Right lung (tissue), 10 donors: ENCODE measurements at places on chromosomes 12 and 14. TPM values are rescaled to one million over a fixed set of nuclear protein-coding genes. Genes with fewer than 3 reads are reported as not detected.
A peak's percentile ranks its signal among the peaks of the same experiment; 100 is the strongest.

GRCh38 chr12:124910561-124911478, 3.6 kb downstream of the UBC start:
- no peak for DNase-seq

GRCh38 chr14:106586098-106586704, 1059.8 kb downstream of the TMEM121 start:
- no peak for DNase-seq

GRCh38 chr14:92507174-92507768, 6.3 kb upstream of the RIN3 start:
- no peak for DNase-seq

DNA sequence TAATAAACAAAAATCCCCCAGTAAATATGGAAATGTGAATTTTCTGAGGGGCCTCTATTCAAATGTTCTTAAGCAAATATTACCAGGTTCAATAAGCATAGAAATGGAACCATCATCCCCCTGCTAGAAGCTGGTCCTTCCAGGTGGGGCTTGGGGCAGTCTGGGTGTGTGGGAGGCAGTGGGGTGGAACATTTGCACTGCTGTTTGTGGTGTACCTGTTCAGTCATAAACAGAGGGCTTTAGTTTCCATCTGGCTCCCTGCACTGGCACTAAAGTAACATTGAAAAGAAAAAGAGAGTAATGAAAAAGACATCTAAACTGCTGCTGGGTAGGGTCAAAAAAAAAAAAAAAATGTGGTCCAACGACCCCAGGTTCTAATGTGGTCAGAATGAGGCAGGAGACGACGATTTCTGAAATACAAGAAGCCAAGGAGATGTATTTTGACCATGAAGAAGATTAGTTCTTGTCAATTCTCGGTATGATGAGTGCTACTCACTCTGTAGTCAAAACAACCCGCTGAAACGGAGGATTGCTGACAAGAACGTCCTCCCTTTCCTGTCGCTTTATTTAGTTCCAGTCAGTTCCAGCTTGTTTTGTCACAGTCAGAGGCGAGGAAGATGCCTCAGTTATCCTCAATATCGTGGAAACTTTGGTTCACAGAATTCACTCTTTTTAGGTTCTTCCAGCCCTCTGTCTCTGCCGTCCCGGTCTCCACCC, 44.2 kb upstream of the MANSC4 start:
- no peak for DNase-seq

DNA sequence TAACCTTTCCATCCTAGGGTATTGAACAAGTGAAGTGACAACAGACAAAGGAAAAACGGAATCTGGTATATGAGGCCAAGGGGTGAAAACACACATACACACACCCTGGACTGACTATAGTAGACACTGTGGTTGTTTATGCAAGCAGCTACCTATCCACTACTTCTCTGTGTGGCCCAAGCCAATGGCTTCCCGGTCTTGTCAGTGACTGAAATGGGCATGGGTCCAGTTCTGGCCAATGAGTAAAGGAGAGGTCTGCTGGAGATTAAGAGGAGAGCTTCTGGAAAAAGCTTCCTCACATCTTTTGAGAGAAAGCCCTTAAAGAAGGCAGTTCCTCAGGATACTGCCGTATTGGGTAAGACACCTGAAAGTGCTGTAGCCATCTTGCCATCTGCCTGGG, 19.3 kb downstream of the MBIP start:
- no peak for DNase-seq

DNA sequence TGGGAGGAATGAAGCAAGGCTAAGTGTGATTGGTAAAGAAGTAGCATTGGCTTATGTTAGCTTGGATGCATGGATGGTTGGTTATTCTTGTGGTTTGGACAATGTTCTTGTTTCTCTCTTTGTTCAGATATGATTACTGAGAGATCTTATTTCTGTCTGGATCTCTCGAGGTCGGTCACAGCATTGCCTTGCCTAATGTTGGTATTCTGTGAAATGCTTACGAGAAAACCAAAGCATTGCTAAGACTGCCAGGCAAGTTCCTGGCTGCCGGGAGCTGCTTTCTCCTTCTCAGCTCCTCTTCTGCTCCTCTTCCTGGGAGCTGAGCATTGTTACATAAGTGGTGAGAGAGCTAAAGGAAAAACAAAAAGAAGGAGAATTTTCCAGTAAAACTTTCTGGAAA, 7.4 kb upstream of the RND1 start:
- no peak for DNase-seq

GRCh38 chr14:30559638-30560091, 707 bp downstream of the G2E3 start:
- peak; percentile 44 for DNase-seq

Gene TAS2R7
- polyA plus RNA-seq: not detected

Gene USP30
- polyA plus RNA-seq: 29.3 TPM

- DNase-seq: no peak
These were observed 356.7 kb upstream of the DIO2 start for GRCh38 chr14:80567905-80568536.

Gene FAM90A1
- 2.4 TPM for polyA plus RNA-seq
